NCI-H2171 treated with DMSO at 0.1 percent for 48 hours (cell line): ENCODE measurements at places on chromosomes 11 and 22.
A peak's percentile ranks its signal among the peaks of the same experiment; 100 is the strongest.

DNA sequence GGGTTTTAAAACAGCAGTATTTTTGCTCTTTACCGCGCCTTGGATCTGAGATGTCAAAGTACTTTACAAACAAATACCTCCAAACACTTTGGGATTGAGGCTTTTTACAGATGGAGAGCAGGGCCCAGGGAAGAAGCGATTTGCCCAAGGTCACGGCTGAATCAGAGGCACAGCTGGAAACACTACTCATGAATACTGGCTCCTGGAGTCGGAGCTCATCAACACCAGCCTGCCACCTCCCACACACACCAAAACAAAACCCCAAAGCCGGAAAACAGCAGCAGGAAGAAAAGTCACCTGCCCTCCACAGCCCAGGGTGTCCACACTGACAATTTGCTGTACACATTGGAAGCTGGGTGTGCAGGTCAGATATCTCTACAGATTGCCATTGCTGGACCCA lies 339.4 kb downstream of the CADM1 start:
- peak; percentile 47 for DNase-seq

GRCh38 chr11:68689737-68690625 lies 5.6 kb downstream of the GAL start:
- no peak for DNase-seq

DNA sequence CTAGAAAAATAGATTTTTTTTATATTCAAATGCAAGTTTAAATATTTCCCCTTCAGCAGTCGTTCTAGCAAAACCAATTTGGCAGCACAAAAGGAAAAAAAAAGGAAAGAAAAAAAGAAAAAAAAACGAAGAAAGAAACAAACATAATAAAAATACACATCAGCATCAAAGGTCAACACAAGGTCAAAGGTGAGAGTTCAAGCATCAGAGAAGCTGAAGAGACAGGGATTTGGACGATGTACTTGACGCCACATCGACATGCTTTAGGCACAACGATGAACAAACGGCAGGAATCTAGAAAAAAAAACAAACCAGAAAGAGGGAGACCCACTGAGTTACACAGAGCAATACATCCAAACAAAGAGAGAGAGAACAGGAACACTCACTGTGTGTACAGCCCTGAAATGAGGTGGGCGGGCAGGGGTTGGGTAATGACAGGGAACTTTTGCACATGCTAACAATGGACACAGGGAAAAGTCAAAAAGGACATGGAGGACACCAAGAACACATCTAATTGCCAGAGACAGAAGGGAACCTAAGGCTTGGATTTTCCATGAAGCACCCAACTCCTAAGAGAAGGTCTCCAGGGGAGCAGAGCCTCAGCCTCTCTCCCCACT lies 19.8 kb upstream of the RAPSN start:
- DNase-seq: peak; percentile 19

- no peak for DNase-seq
Measured at GRCh38 chr22:36160499-36160942, at the start of gene APOL3. Gene APOL3, minus strand, starts transcription at chr22:36160755. Its CDS starts 11,700 bp downstream, at chr22:36149055.

DNA sequence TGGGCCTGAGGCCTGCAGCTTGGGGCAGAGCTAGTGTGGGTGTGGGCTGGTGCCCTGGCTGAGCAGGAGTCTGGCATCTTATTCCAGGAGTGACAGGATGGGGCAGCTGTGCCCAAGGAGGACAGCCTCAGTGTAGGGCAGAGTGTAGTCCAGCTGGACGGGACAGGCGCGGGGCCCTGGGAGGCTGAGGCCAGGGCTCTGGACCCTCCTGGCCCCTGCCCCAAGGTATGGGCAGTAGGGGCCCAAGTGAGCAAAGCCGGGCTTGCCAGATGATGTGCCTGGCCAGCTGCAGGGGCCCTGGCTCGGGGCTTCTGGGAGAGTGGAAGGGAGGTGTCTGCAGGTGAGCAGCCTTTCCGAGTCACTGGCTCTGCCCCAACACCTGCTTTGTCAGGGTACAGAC lies 1190.9 kb downstream of the BRD1 start:
- no peak for DNase-seq

DNA sequence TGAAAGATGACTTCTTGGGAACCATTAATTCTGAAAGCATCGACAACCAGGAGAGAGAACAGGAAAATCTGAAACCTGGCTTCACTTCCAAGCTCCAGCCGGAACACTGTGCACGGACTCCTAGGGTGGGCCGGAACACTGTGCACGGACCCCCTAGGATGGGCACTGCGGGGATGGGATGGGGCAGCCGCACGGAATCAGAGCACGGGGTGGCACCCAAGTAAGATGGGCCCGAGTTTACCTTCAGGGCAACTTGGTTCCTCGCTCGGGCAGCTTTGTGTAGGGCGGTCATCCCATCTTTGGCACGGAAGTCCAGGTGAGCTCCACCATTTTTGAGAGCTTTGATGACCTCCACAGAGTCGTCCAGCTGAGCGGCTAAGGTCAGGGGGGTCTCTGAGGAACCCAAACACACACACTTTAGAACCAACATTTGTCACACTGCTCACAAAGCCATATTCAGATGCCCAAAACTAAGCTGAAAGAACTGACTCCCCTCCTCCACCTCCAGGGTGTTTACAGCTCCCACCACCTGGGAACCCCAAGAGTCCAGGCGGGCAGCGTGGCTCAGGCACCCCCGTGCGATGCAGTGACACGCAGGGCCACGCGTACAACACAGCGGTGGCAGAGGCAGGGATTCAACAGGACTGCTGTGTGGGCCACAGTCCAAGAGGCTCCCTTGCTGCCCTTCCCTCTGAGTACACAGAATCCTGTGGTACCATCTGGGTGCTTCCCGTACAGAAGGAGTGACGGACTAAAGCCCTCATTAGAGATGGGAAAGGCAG lies 157.9 kb downstream of the SHANK2 start:
- no peak for DNase-seq

DNA sequence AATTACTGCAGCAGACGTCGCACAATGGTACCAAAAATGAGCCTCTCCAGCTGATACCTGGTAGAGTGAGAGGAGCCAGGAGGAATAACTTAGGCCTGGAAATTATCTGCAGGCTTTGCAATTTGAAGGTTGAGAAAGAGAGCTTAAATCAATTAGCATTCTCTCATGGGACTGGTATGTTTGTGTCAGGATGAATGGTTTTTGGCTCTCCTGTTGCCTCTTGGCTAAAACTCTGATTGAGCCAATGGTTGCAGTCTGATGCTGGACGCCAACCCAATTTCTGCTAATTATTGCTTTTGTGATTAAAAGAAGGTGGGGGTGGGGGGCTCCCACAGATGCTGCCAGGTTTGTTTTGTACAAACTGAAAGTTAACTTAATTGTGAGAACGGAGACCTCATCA lies 12.5 kb upstream of the NELL1 start:
- no peak for DNase-seq

- DNase-seq: peak; percentile 29
Measured at GRCh38 chr11:75301131-75301530, 50.3 kb downstream of the ARRB1 start.

- DNase-seq: no peak
Measured at GRCh38 chr11:3002871-3003270, 10.7 kb upstream of the NAP1L4 start.

DNA sequence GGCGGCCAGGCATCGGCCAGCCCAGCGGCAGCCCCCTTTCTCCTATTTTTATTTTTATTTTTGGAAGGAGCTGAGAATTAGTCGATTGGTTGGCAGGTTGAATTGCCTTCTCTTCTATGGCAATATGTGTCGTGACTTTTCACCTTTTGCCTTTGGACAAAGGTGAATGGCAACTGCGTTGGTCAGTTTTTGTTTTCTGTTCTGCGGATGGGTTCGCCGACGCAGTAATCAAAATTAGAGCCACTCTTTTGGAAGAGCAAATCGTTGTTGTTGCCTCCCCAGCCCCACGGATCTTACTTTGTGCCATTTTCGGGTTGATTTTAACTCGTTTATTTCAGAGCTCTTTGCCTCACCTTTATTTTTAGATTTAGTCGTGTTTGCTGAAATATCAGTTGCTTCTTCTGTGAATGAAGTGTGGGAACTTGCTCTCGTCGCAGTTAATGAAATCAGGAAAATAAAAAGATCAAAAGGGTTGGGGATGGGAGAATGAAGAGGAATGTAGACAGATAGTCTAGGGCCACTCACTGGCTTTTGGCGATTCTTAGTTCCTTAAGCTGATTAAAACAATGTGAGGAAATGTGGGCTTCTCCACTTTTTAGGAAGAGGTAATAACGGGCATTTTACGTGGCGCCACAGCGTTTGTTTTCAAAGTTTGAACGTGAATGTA lies 1.6 kb downstream of the CECR2 start:
- DNase-seq: no peak

- DNase-seq: no peak
Measured at GRCh38 chr11:68657021-68657780, 27.1 kb upstream of the GAL start.

- no peak for DNase-seq
Measured at GRCh38 chr11:43690929-43691725, 10.6 kb downstream of the HSD17B12 start.

DNA sequence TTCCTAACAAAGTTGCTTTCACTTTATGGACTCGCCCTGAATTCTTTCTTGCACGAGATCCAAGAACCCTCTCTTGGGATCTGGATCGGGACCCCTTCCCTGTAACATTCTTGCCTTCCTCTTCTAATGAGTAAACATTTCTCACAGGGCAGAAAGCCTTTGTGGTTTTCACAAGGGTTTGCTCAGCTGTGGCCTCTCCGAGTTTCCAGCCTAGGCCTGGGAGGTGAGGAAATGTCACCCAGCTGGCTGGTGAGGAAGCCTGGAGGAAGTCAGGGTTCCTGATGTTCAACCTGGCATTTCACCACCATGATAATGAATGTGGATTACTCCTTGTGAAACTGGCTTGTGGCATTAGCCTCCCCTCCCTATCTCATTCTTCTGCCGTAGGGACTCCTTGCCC lies 224.9 kb downstream of the DSCAML1 start:
- DNase-seq: no peak

GRCh38 chr11:60305906-60306619 lies 21.0 kb upstream of the MS4A6E start:
- no peak for DNase-seq

- no peak for DNase-seq
Measured at GRCh38 chr11:1397862-1398527, 8.3 kb downstream of the BRSK2 start.

DNA sequence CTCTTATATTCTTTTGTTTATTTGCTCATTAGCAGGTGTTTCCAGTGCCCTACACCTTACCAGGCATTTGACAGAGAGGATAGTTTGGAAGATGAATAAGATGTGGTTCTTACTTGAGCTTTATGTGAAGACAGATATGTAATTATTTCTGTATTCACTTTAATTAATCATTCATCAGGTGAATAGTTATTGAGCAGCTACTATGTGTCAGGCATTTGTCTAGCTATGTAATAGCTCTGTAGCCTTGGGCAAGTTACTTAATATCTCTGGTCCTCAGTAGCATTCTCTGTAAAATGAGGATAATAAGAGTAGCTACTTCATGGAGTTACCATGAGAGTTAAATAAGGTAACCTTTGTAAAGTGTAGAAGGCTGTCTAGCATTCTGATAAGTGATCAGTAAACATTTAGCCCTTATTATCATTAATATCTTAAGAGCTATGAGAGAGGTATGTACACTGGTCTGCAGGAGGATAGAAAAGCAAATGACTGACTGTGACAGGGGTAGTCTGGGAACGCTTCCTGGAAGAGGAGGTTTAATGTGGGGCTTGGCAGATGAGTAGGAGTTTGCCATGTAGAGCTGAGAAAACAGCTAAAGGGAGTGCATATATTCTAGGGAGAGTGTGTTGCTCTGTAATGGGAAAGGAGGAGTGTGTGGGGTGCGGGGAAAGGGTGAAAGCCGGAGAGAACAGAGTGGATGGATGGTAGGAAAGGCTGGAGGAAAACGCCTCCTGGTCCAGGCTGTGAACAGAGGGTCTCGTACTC lies 56.1 kb downstream of the MICAL2 start:
- no peak for DNase-seq
